ENCODE measurements at places on chromosomes 5 and 9.

GRCh38 chr9:2072752-2073405 is 57.7 kb downstream of the SMARCA2 start:
- no peak for DNase-seq

- no peak for DNase-seq
Observed at GRCh38 chr9:129176701-129177442, 1.2 kb downstream of the IER5L start.

GRCh38 chr5:51881901-51882300 is 498.7 kb downstream of the ISL1 start:
- DNase-seq: no peak

DNA sequence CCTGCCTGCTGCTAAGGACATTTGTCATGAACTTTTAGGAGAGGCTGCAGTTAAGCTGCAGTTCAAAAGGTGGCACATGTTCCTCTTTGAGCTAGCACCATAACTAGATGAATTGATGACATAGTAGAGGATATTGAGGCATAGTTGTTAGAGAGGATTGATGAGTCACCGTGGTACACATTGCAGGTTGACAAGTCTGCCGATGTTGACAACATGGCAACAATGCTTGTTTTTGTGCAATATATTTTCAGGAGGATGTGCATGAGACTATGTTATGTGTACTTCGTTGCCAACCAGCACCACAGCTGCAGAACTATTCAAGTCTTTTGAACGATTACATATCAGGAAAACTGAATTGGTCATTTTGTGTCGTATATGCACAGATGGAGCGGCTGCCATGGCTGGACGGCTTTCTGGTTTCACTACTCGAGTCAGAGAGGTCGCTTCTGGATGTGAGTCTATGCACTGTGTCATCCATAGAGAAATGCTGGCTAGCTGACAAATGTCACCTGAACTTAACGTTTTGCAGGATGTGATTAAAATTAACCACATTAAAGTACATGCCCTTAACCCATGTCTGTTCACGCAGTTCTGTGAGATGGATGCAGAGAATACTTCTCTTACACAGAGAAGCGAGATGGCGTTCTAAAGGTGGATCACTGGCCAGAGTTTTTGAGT is 24.2 kb downstream of the ANP32B start:
- no peak for DNase-seq

- DNase-seq: no peak
Observed at GRCh38 chr9:115540091-115540490, 422.1 kb upstream of the TNC start.

DNA sequence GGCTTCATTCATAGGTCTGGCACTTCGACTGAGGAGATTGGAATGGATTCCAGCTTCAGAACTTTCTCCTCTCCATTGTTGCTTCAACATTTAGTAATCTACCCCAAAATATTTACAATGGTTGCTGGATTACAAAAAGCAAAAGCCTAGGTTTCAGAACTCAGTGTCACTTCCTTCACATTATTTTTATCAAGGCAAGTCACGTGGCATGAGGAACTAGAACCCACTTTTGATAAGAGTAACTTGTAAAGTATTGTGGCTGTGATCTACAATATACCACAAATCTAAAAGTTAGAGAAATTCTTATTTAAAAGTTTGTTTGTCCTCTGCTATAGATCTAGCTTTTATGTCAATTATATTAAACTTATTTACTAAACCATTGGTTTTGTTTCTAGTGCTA is 39.7 kb upstream of the ANKDD1B start:
- no peak for DNase-seq

DNA sequence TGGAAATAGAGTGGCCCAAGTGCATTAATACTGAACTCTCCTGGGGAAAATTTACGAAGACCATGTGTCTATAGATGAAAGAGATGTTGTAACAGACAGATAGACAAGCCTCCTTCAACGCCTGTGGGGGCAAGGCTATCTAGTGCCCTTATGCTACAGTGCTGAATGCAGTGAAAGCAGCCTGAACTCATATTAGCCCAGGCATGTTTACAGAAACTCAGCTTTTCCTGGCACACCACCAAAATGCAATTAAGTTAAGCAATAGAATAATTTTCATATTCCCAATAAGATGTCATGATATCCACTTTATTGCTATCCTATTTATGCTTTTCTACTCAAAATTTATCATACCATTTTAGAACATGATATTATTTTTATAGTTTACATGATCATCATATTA is 277.0 kb downstream of the DIRAS2 start:
- DNase-seq: no peak

GRCh38 chr5:56405116-56405908 is 172.2 kb upstream of the ANKRD55 start:
- no peak for DNase-seq
